ENCODE measurements at places on chromosomes 16 and 17.

DNA sequence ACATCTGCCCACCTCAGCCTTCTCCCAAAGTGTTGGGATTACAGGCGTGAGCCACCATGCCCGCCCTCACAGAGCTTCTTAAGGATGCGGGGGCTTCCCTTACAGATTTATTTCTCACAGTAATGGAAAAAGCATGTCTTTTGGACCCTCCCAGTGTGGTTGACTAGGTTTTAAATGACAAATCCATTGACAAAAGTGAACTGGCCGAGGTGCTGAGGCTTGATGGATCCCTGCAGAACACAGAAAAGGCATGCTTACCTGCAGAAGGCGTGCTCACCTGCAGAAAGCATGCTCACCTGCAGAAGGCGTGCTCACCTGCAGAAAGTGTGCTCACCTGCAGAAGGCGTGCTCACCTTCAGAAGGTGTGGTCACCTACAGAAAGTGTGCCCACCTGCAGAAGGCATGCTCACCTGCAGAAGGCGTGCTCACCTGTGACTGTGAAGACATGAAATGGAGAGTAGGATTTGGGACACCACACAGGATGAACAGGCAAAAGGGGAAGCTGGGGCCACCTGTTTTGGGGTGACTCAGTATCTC, 15.1 kb upstream of the BBS2 start:
- DNase-seq, result no peak

DNA sequence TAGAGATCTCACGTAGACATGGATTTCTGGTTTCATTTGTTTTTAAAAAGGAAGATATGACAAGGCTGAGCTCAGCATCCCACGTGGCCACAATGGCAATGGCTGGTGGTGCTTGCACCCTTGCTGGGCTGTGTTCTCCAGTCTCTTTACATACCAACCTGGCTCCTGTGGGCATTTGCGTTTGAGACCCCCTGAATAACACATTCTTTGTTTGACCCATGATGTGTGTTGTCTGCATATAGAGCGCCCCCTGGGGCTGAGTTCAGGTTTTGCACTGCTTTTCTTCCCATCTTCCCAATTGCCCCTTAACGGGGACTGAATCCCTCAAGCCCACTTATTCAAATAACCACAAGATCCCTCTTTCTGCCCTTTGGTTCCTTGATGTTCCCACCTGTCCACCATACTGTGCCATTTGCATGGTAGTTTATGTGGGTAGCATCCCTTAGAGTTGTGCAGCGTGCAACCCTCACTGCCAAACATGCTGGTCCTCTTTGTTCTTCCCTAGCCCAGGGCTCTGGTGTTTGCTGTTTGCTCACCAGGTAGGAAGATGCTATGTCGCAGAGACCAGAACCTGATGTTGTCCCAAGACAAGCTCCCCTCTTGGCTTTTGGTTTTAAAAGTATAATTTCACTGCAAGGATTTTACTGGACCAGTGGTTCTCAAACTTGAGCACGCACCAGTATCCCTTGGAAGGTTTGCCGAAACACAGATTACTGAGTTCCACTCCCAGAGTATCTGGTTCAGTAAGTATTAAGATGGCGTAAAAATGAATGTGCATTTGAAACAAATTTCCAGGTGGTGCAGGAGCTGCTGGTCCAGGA, 38.5 kb upstream of the NKD1 start:
- peak; percentile 6 for DNase-seq

GRCh38 chr17:48113201-48113676, 5.7 kb downstream of the SNX11 start:
- peak; percentile 9 for DNase-seq

DNA sequence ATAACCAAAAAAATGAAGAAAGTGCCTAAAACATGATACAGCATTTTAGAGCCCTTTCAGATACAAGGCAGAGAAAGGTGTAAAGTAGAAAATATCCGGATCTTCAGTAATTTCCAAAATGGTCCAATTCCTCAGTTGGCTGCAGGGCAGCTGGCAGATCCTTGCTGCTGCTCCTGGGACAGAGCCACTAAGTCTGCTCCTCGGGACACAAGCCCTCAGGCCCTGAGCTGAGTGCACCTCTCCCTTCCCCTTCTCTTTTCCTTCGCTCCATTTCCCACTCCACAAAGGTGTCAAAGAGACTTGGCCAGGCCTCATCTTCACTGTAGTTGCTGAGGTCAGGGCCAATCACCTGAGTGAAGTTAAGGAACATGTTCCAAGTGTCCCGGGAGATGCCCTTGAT, 40.5 kb downstream of the DCUN1D3 start:
- no peak for DNase-seq

DNA sequence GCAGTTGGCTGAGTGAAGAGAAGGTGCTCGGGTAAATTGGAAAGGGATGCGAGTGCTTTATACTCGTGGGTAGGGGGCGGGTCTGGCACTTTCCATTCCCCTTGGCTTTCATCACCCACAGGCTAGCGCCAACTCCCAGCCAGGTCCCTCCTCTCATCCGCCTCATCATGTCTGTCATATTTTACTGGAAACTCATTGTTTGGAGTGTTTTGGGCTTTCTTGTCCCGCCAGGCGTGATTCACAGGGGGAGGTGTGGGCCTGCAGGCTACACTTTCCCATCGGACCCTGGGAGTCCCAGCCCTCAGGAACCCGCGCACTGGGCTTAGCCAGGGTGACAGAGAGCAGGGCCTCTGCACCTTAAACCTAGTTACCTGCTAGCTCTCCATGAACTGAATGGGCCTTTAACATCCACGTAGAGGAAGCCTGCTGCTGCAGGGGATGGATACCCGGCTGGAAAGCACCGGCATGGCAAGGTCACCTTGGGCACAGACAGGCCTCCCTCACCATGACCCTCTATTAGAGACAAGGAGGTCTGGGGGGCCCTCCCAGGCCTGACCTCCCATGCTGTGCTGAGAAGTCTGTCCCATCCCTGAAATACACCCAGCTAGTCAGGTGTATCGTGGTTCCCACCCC, at the start of gene KRT14:
Gene KRT14 (minus strand): TSS at position 33 of the 633 bp plus-strand sequence. CDS start 61 bp downstream, outside the sequence.
- DNase-seq, result no peak

DNA sequence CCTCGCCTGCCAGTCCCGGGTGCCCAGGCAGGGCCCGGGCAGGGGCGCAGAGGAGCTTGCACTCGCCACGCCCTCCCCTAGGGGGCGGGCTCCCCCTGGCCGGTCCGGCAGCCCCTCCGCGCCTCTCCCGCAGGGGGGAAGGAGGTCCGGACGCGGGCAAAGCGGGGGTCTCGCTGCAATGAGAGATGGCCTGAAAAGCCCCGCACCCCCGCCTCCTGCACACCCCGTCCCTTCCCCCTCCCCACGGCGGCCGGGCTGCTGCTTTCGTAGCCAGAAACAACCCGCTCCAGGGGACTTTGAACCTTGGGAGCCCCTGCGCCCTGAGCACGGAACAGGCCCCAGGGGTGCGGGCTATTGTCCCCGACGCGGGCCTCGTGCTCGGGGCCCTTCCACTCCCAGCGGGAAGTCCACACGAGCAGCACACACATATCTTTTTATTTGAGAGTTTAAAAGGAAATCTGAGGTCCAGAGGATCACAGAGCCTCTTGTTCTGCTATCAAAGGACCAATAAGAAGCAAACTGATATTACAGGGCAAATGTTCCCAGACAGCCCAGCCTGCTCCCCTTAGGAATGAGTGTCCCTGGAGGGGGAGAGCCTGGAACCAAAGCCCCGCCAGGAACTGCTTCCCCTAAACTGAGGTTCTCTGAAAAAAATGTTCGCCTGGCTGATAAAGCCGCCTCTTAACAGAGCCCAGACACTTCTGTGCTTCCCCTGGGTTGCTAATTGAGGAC, 5.8 kb upstream of the CBX4 start:
- peak; percentile 38 for DNase-seq

GRCh38 chr17:44039829-44040635, 25.3 kb upstream of the TMEM101 start:
- no peak for DNase-seq

DNA sequence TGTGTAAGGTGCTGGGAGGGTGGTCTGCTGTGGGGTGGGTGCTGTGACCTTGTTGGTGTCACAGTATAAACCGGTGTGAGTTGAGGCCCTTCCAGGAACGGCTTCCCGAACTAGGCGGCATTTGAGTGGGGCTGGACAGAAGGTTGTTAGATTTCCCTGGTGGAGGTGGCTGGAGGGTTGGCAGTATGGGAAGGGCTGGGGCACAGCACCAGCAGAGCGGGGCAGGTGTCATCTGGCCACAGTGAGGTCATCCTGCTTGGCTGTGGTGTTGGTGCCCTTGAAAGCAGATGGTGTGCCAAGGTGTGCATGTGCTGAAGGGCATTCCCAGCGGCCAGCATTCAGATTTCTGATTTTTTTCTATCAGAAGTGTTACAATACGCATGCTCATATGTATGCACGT, 28.1 kb downstream of the BANP start:
- DNase-seq, result no peak

DNA sequence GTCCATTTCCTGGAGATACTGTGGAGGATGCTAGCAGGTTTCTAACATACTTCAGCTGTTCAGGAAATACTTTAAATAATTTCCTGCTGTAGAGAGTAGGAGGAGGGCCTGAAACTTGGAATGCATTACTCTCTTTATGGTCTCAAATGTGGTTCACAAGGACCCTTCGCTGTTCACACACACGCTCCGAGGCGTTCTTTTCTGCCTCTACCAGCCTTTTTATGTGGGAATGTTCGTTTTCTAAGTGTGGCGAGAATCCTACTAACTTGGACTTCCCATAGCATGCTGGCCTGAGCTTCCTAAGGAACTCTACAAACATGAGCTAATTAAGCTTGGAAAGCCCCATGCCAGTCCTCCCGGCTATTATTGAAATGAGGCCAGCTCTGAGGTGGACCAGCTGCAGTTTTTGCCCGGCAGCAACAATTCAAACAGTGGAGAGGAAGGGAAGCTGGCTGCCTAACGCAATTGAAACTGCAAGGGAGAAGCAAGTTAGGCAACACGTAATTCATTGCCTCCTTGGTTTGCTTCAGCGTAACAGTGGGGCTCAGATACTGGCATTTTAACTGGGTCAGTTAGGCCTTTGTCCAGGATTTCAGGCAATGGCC, 18.9 kb downstream of the KPNA2 start:
- no peak for DNase-seq

GRCh38 chr17:80964859-80965580, 26.6 kb upstream of the CHMP6 start:
- no peak for DNase-seq

GRCh38 chr17:1882836-1883235, 53.0 kb downstream of the RPA1 start:
- DNase-seq, result no peak

GRCh38 chr17:32596206-32596605, 109.4 kb downstream of the CDK5R1 start:
- DNase-seq, result no peak

DNA sequence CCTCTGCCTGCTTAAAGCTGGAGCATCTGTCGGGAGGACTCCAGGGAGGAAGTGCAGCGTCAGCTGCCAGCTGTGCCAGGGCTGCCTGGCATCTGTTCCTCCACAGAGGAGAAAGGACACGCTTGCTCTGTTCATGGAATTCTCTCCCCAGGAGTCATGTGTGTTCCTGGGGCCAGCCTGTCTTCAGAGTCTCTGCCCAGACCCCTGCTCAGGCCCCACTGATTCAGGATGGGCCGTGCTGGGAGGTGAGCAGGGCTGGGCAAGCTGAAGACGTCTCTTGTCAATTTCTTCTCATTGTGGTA, 24.2 kb downstream of the CRISPLD2 start:
- DNase-seq, result no peak

- DNase-seq, result no peak
Observed at GRCh38 chr17:30296499-30297080, 4.8 kb upstream of the BLMH start.

GRCh38 chr17:67125924-67126323, 81.6 kb downstream of the CACNG1 start:
- no peak for DNase-seq

DNA sequence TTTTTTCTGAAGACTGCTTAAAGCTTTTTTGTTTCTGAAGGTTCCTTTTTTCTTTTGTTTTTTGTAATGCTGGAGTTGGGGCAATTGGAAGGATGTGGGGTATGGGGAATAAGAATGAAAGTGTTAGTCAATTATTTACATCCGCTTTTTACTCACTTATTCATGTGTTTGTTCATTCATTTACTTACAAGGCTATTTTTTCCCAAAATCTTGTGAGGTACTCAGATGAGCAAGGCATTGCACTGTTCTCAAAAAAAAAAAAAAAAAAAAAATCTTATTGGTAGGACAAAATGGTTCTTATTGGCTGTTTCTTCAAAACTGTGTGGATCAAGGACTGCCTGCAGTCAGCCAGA, 55.7 kb downstream of the PLD6 start:
- no peak for DNase-seq

DNA sequence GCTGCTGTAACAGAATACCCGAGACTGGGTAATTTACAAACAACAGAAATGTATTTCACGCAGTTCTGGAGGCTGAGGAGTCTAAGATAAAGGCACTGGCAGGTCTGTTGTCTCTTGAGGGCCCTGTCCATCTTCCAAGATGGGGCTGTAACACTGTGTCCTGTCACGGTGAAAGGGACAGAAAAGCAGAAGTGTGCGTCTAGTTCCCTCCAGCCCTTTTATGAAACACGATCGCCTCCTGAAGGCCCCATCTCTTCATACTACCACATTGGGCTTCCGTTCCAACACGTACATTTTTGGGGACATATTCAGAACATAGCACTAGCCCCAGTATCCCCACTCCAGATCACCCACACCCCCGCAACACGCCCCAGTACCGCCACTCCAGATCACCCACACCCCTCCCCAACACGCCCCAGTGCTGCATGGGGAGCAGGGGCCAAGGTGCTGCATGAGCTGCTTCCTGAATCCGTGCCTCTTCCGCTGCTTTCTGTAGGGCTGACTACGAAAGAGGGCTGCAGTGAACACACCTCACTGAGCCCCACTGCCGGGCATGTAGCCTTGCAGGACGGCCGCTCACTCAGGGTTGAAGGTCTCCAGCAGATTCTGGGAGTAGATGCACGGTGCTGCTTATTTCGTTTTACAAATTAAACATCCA, 91.9 kb downstream of the RPTOR start:
- no peak for DNase-seq

GRCh38 chr16:73735954-73736353, 560.7 kb upstream of the PSMD7 start:
- no peak for DNase-seq

DNA sequence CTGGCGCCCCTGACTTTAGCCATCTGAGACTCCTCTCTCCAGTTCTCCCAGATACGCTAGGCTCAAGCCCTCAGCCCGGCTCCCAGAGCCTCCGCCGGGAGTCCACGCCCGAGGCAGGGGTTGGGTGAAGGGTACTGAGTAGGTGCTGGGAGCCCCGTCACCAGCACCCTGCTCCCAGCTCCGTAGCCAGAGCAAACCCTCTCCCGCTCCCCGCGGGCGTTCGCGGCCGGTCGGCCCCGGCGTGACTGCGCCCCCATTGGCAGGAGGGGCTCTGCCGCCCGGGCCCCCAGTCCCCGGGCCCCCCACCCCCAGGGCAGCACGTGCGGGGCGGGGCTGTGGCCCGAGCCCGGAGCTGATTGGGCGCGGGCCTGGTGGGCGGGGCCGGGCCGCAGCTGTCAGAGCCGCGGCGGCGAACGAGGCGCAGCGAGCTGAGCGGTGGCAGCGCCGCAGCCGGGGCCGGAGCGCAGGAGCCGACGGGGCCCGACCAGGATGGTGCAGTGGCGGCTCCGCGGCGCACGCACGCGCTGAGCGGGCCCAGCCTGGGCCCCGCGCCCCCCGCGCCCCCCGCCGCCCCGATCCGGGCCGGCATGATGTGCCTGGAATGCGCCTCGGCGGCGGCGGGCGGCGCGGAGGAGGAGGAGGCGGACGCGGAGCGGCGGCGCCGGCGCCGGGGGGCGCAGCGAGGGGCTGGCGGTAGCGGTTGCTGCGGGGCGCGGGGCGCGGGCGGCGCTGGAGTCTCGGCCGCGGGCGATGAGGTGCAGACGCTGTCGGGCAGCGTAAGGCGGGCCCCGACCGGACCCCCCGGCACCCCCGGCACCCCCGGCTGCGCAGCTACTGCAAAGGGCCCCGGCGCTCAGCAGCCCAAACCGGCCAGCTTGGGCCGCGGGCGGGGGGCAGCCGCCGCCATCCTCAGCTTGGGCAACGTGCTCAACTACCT, at the start of gene SPNS2:
Gene SPNS2 (plus strand): TSS at position 421 of the 937 bp plus-strand sequence. CDS start 167 bp downstream, at position 588.
- peak; percentile 48 for DNase-seq

GRCh38 chr16:30395155-30395991, at the start of gene ZNF48:
Gene ZNF48 (plus strand): TSS chr16:30395420. CDS start chr16:30395795, 375 bp downstream.
- no peak for DNase-seq
